ENCODE measurements at places on chromosomes 6 and 20.
A peak's percentile ranks its signal among the peaks of the same experiment; 100 is the strongest.

- no peak for DNase-seq
Observed at GRCh38 chr20:44057698-44058675, 129.0 kb downstream of the JPH2 start.

DNA sequence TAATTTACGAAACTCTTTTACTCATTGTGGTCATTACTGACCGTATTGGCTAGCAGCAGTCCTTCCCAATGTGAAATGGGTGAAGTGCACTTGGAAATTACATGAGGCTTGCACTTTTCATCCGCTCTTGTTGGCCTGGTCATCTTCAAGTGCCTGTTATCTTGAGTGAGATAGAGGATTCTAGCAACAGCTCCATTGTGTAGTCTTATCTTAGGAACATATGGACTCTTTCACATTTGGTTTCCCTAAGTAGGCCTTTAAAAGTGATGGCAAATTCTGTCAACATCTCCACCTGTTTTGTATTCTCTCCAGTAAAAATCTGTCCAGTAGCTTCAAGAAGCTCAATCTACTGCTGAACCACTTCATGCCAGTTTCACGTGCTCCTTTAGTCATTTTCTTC is 114.8 kb upstream of the MARCKS start:
- no peak for DNase-seq

DNA sequence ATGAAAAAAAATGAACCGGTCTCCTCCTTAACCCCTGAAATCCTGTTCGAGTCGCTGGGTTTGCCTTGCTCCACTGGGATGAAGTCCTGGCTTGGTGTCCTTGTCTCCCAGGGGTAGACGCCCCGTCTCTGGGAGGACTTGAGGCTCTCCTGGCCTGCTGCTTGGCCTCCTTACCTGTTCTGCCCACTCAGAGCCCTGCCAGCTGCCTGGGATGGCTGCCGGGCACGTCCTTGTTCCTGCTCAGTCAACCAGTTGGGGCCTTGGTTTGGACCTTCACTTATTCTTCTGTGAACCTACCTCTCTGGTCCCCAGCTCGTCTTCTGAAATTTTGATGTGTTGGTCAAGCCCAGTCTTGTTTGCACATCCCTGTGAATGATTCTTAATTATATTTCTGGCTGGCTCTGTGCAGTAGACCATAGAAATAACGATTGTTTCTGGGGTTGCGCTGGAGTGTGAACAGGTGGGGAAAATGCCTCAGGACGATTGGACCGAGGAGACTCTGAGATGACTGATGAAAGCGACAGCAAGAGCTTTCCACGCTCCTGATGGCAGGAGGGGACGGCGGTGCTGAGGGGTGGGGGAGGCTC is 126.5 kb upstream of the ESR1 start:
- no peak for DNase-seq

DNA sequence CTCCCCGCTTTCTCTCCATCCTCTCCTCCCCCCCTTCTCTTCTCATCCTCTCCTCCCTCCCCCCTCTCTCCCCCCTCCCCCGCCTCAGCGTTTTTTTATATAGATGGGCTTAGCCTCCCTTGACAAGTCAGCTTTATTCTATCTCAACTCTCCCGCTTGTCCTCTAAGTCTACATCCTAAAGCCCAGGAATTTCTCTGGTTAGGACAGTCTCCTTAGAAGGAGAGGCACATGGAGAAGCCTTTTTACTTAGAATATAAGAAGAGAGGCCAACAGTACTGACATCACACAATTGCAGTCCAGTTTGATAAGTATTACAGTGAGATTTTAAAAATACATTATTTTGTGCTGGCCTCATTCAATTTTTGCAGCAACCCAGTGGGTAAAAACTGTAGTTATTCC is 83.5 kb downstream of the LYRM2 start:
- no peak for DNase-seq

GRCh38 chr6:164749221-164750064 is 560.0 kb downstream of the C6orf118 start:
- DNase-seq, result peak; percentile 2

Measured in NCI-H1436 (cell line).